ENCODE measurements at places on chromosomes 12 and 14.

DNA sequence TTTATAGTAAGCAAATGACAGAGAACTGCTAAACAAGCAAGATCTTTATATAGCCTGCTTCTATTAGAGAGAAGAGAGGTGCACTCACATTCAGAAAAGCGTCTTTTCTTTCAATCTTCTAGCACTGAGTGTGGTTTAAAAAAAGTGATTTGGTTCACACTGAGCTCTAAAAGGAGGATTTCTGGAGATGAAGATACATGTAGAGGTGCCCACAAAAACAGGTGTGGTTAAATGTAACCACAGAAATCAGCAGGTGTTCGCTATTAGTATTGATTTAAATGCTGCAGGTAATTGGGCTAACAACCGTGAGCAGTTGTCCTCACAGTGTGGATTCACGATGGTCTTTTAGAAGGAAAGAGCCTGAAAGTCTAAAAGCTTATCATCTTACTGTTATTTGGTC, 10.7 kb downstream of the PKP2 start:
- no peak for DNase-seq

GRCh38 chr14:100438271-100438670, 115.1 kb downstream of the SLC25A47 start:
- no peak for DNase-seq

DNA sequence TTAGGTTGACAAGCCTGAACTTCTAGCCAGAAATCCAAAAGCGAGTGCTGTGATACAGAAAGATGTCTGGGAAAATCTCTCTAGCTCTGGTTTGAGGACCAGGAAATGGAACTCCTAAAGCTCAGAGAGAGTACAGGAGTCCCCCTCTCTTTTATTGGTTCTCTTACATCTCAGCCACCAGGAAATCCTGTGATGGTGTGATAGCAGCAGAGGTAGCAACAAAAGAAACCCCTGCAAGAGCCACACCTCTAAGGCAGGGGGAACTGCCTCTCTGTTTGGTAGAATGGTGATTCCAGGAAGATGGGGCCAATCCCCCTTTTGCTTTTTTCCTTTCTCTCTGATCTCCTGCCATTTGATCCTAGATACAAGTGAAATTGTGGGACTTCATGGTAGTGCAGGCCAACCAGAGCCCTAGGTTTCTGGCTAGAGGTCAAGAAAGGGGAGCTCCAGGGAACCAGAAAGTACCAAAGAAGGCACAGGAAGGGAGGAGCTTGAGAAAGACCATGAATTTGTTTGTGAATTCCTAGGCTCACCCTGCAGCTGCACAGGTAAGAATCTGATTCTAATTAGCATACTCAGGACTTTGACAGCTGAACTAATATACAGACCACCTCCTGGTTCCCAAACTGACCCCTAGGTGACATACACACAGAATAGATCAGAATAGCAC, 88.5 kb downstream of the PAPLN start:
- DNase-seq = no peak

DNA sequence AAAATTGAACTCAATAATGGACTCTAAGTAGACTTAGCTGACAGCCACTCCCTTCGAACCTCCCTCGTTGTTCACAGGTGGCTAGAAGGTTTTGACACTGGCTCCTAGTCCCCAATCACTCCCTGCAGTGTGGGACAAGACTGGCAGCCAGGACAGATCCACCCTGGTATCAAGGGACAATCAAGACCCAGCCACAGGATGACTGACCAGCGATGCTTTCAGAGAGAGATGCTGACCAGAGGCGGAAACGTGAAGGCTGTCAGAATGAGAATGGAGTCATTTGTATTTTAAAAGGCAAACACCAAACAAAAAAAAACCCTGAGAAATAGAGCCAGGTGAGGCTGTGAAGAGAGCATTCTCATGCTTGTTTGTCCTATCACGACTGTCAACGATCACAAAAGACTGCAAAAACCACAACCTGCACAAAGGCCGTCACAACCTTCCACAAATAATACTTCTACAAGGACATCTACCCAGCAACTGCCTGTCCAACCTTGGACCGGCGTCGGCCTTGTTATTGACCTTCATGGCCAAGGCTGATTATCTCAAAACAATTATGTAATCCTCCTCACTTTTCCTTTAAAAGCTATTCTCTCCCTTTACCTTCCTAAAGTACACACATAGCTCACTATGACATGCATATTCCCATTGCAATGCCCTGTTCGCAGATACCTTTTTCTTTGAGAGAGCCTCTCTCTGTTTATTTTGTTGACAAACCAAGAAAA, 13.2 kb downstream of the EIF5 start:
- no peak for DNase-seq

- no peak for DNase-seq
Measured at GRCh38 chr12:7096979-7097378, 4.7 kb upstream of the C1R start.

DNA sequence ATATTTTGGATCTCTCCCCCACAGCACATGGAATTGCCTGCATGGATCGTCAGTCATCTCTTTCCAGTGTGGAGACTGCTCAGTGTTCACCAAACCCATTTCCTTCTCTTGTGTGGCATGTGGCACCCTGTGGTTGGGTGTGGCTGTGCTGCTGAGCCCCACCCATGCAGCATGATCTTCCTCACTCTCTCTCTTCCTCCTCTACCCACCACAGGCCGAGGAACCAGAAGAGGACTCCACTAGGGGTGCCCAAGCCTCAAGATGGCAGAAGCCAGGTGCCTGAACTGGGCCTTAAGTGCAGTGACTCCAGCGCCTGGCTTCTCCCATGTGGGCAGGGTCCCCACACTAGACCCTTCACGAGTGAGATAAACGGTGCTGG, 66.8 kb upstream of the GPR68 start:
- DNase-seq = peak; percentile 26

DNA sequence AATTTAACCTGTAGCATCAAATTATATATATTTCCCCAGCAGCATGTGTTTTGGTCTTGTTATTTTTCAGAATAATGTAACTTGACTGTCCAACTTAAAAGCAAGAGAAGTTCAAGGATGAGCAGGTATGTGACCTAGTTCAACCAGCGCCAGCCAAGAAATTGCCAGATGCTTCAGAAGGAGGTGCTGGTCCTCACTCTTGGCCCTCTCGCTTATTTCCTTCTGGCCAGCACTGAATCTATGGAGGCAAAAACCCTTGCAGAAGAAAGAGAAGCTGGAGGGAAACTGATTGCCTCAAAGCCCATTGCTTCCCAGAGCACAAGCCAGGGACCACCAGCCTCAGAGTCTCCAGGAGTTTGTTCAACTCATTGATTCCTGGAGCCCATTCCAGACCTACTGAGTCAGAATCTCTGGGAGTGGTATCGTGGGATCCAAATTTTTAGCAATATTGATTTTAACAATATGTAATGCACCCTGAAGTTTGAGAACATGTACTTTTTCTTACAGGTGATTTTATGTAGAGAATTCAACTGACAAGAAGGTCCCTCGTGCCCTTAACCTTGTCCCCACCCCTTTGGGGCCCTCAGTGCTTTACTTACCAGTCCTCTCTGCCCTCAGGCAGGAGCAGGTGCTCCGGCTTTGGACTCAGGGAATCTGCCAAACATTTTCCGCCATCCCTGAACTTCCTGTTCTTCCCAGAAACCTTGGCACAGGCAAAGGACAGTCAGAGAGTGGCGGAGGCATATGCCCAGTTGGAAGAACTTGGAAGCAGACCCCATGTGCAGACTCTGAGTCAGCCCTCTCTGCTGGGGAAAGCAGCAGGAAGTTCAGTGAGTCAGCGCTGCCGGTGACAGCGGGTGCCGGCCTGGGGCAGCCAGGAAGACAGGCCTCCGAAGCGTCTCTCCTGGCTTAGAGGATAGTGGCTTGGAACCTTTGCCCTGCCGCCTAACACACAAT, 10.4 kb downstream of the BEST3 start:
- DNase-seq = peak; percentile 24

GRCh38 chr12:98149270-98149669, 366.1 kb upstream of the TMPO start:
- no peak for DNase-seq

GRCh38 chr14:22002860-22003284, 329.3 kb upstream of the OR4E1 start:
- DNase-seq = peak; percentile 57

- no peak for DNase-seq
Measured at GRCh38 chr12:52382854-52383253, 2.6 kb downstream of the KRT84 start.

DNA sequence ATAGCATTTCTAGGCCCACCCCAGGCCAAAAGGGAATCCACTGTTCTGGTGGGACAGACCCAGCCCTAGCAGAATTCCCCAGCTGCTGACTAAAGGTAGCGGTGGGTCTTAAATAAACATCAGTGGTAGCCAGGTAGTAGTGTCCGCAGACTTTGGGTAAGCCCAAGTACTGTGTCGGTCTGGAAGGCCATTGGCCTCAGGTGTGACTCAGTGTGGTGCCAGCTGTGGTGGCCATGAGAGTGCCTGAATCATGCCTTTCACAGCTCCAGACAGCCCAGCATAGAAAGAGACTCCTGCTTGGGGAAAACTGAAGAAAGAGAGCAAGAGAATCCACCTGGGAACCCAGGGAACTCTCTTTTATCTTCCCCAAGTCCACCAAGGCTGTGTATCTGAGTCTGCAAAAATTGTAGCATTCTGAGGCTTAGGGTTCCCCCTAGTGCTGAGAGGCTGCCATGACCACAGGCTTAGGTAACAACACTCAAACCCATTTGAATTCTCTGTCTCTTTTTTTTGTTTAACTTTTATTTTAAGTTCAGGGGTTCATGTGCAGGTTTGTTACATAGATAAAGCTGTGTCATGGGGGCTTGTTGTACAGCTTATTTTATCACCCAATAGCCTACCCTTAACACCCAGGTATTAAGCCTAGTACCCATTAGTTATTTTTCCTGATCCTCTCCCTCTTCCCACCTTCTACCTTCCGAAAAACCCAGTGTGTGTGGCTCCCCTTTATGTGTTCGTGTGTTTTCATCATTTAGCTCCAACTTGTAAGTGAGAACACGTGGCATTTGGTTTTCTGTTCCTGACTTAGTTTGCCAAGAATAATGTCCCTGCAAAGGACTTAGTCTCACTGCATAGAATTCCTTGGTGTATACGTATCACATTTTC, 16.7 kb upstream of the CD163L1 start:
- DNase-seq = no peak

- DNase-seq = no peak
Measured at GRCh38 chr14:89219051-89219450, 198.0 kb downstream of the FOXN3 start.

DNA sequence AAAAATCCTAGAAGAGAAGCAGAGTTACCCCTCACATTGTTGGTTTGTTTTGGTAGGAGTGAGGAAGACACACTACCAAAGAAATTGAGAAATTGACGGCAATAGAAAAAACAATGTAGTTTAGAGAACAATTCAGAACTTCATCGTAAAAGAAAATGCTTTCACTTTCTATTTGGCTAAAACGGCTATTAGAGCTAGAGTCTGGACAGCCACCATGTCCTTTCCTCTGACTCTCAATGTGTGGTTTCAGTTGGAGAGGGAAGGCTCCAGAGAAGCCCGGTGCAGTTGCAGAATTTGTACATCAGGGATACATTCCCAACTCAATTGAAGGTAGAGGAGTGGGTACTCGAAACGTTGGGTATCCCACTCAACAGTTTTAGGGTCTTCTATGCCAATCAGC, 535.3 kb downstream of the GALC start:
- DNase-seq = no peak

DNA sequence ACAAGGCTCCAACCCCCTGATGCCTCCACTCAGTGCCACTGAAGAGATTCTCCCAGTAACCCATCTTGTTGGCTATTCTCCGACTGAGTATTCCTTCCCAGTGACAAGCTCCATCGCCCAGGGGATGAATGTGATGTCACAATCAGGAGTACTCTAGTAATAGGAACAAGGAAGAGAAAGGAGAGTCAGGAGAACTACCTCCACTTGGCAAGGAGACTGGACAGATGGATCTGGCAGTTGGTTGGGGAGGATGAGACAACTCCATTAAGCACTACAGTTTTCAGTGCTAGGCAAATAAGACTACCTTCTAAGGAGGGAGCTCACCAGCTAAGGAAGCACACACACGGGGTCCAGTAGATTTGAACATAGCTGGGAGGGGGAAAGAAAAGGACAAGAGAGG, 5.3 kb downstream of the RNF41 start:
- no peak for DNase-seq

DNA sequence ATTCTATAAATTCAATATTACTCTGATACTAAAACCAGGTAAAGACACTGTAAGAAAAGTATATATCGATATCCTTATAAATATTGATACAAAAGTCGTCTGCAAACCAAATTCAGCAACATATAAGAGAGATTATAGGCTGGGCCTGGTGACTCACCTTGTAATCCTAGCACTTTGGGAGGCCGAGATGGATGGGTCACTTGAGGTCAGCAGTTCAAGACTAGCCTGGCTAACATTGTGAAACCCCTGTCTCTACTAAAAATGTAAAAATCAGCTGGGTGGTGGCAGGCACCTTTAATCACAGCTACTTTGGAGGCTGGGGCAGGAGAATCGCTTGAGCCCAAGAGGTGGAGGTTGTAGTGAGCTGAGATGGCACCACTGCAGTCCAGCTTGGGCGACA, 13.5 kb upstream of the TUBA1C start:
- DNase-seq = no peak

- DNase-seq = no peak
Measured at GRCh38 chr12:13499008-13499407, 302.5 kb downstream of the EMP1 start.

GRCh38 chr12:4539167-4539870, 629 bp downstream of the RAD51AP1 start:
- no peak for DNase-seq

- DNase-seq = no peak
Measured at GRCh38 chr12:16003460-16003859, 92.3 kb downstream of the DERA start.

GRCh38 chr12:70508178-70508577, 129.1 kb downstream of the PTPRB start:
- DNase-seq = no peak

- DNase-seq = no peak
Measured at GRCh38 chr12:40002178-40003169, 103.4 kb downstream of the SLC2A13 start.

GRCh38 chr12:42442888-42443287, 116.9 kb downstream of the PPHLN1 start:
- DNase-seq = no peak

- no peak for DNase-seq
Measured at GRCh38 chr14:100533656-100534485, 53.3 kb downstream of the BEGAIN start.

GRCh38 chr12:50099302-50100008, 4.4 kb upstream of the GPD1 start:
- no peak for DNase-seq

DNA sequence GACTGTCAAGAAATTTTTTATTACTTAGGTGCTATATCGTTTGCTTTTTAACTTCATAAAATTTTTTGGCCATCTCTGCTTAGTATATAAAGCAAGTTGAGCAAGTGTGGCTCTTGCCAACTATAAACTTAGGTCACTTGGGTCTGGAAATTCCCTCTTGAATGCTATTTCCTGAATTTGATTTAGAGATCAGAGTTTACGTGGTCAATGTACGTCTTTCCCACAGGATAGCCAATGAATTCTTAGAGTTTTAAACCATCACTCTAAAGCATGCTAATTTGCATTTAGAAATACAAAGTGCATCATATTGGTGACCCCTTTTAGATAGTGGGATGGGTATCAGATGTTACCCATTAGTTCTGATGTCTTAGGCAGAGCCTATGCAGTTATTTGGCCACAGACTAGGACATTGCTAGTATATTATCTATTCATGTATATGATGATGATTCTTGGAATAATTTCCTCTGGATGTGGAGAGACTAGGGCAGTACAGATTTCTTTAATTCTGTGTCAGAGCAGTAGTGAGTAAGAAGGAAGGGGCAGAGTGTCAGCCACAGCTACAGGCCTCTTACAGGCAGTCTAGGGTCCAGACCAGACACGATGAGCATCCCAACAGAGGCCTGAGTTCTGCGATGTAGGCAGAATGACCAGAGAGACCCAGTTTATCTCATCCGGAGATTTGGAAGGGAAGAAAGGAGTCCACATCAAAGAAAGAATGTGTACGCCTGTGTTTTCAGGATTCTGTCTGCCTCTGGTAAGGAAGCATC, 30.3 kb downstream of the SCN8A start:
- no peak for DNase-seq
